ENCODE measurements at places on chromosomes 12 and 14. TPM values are rescaled to one million over a fixed set of nuclear protein-coding genes. Genes with fewer than 3 reads are reported as not detected.

- DNase-seq, result no peak
Observed at GRCh38 chr14:92863286-92864080, 59.5 kb upstream of the CHGA start.

Gene CSRP2
- total RNA-seq, result 0.44 TPM

Gene ANG
- not detected for total RNA-seq

DNA sequence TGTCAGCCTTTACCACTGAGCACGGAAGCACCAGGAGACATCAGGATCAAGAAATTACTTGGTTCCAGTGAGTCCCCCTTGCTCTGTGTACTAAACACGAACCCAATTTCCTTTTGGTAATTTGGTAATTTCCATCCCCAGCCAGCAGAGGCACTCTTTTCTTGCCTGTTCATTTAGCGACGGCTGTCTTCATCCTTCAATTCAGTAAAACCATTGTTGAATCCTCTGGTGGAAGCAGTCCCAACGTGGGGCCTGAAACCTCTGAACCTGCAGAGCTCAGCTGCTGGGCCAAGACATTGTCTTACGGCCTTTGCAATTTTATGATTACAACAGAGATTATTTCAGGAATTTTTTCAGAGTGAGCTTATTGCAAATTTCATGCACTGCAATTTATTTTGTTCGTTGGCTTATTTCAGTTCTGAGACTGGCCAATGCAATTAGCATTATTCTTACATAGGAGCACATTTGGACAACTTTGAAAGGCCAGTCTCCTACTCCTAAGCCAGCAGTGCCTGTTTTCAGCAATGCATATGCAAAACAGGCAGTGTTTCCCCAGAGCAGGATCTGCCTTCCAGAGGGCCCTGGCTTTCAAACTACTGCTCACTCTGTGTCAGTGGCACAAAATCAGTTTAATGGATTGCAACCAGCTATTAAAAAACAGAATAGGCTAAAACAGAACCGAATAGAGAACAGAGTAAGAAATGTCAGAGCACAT, 372.9 kb upstream of the TMEM132C start:
- DNase-seq, result no peak

DNA sequence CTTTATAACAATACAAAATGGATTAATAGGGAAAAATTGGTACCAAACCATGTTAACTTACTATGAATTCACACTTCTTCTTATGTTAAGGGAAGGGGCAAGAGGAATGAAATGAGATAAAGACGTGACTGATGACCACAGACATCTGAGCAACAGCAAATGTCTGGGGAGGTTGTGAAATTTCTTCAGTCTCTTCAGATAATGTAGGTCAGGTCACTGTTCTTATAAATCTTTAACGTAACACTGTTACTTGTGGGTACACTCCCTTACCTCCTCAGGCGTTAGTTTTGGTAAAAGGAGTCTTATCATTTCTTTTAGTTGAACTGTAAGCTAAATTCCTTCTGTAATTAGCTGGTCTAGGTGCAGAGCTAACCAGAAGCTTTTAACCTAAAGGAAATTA, 405.0 kb upstream of the LRFN5 start:
- DNase-seq, result no peak

- no peak for DNase-seq
Observed at GRCh38 chr12:4243091-4243490, 30.5 kb upstream of the CCND2 start.
